ENCODE measurements at places on chromosomes 3 and 15. TPM values are rescaled to one million over a fixed set of nuclear protein-coding genes. Genes with fewer than 3 reads are reported as not detected.

- no peaks in the 10 kb centered on the region for H3K4me1 ChIP-seq
- no peak overlapping the region for H3K4me3 ChIP-seq
- DNase-seq = no peak
- H3K36me3 ChIP-seq = peaks cover 3% of the 10 kb centered on the region
- no peak overlapping the region for H3K27ac ChIP-seq
Measured at GRCh38 chr3:193599393-193599792, 6.4 kb downstream of the OPA1 start.

GRCh38 chr3:4508048-4508981 lies 15.2 kb downstream of the ITPR1 start:
- no peaks in the 10 kb centered on the region for H3K36me3 ChIP-seq
- no peak overlapping the region for H3K4me3 ChIP-seq
- no peak overlapping the region for H3K27ac ChIP-seq
- no peak for DNase-seq

DNA sequence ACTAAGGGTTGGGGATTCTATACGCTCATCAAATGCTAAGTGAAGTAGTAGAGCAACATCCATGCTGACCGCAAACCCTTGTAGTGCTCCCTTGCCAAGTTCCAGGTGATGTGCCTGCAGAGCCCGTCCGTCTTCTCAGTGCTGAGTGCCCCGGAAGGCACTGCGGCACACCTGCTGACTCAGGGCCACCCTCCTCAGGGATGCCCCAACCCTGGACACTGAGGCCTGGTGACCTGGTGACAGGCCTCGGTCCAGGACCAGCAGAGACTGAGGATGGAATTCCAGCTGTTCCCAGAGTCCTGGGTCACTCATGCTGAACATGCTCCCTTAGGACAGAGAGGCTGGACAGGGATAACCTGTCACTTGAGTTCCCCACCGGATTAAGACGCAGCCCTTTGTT lies 422.5 kb downstream of the OCA2 start:
- no peak overlapping the region for H3K27ac ChIP-seq
- no peaks in the 10 kb centered on the region for H3K27me3 ChIP-seq
- no peaks in the 10 kb centered on the region for H3K36me3 ChIP-seq
- H3K4me1 ChIP-seq = no peaks in the 10 kb centered on the region
- DNase-seq = no peak

DNA sequence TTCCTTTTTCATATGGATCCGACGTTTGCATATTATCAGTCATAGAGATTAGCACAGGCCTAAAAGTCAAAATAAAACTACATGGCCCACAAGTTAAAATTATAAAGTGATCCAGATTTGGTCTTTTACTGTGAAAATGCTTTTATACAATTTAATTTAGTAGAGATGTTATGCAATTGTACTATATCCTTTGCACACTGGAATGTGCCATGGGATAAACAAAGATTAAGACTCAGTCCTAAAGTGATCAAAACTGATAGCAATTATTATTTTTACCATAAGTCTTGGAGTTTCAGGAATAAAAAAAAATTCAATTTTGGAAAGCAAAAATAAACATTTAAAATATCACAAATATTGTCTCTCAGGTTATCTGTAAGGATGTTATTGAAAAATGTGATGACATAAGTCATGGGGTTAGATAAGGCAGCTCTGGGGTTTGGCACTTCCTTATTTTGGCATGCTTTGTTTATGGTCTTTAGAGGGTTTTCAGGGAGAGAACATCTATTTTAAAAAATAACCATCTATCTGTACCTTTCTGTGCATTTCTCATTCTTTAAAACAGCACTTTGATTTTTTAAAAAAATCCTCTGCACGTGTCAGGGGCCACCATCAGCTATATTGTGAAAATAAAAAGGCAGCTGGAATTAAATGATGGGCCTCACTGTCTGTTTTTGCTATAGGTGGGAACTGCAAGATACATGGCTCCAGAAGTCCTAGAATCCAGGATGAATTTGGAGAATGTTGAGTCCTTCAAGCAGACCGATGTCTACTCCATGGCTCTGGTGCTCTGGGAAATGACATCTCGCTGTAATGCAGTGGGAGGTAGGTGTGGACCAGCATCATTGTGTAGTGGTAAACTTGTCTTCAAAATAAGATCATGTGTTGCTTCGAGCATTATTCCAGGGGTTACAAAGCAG lies 67.3 kb downstream of the TGFBR2 start:
- H3K4me1 ChIP-seq = no peaks in the 10 kb centered on the region
- no peak overlapping the region for H3K4me3 ChIP-seq
- H3K36me3 ChIP-seq = peaks cover 29% of the 10 kb centered on the region
- H3K27ac ChIP-seq = no peak overlapping the region
- peak; percentile 34 for DNase-seq

The ERICH6 gene
- total RNA-seq = 0.49 TPM

DNA sequence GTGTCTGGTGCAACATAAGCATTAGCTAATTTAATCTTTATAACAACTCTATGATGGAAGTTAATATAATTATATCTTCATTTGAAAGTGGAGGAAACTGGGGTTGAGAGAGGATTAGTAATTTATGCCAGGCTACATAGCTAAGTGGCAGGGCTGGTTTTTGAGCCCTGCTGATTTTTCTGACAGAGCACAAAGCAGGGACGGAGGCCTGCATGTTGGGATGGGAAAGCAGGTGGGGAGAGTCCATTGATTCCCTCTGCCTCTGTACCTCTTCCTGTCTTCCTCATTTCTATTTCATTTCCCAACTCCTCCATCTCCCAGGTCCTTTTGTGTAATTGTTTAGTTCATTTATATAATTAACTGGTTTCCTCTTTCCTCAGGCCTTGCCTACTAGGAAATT lies 251.6 kb upstream of the ZPLD1 start:
- no peak for DNase-seq
- no peak overlapping the region for H3K4me3 ChIP-seq
- H3K36me3 ChIP-seq = no peaks in the 10 kb centered on the region
- H3K27me3 ChIP-seq = no peaks in the 10 kb centered on the region
- no peak overlapping the region for H3K27ac ChIP-seq

GRCh38 chr15:63495343-63495742 lies 9.1 kb upstream of the USP3 start:
- no peaks in the 10 kb centered on the region for H3K36me3 ChIP-seq
- DNase-seq = no peak
- H3K4me3 ChIP-seq = no peak overlapping the region
- no peaks in the 10 kb centered on the region for H3K27me3 ChIP-seq
- no peaks in the 10 kb centered on the region for H3K4me1 ChIP-seq

DNA sequence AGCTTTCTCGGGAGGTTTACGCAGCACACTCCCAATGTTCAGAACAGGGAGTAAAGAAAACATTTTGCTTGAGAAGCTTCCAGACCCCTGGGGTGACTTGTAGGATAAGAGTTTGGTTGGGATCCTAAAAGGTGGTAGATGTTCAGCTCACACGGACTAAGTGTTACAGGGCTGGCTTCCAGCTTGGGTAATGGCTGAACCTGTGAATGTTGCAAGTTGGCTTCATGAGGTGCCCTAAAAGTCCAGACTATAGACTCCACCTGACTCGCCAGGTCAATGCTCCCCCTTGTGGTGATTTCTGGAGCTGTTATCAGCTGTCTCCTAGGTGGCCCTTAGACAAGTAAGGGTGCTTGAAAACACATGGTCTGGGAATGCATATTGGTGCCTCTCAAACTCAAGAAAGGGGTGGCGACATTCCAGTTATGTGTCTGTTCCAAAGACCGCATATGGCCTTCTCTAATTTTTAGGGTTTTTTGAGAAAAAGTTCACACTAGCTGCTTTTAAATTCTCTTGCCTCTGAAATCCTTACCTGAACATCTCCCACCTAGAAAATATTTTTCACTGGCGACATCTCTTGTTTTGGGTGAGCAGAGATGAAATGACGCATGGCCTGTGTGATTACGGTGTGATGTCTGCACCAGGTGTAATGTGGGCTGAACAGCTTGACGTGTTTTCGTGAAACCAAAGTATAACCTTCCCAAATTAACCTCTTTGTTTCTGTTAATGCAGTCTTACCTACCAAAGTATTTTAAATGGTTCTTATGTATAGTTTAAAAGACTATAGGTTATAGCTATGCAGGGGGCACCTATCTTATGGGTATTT lies 175.7 kb upstream of the KBTBD8 start:
- H3K4me1 ChIP-seq = no peaks in the 10 kb centered on the region
- H3K27ac ChIP-seq = no peak overlapping the region
- peak; percentile 63 for DNase-seq
- H3K27me3 ChIP-seq = peaks cover 11% of the 10 kb centered on the region
- H3K4me3 ChIP-seq = no peak overlapping the region

GRCh38 chr3:27293939-27294338 lies 75.2 kb downstream of the NEK10 start:
- no peaks in the 10 kb centered on the region for H3K36me3 ChIP-seq
- no peaks in the 10 kb centered on the region for H3K27me3 ChIP-seq
- H3K4me3 ChIP-seq = no peak overlapping the region
- no peak overlapping the region for H3K27ac ChIP-seq
- DNase-seq = peak; percentile 64

DNA sequence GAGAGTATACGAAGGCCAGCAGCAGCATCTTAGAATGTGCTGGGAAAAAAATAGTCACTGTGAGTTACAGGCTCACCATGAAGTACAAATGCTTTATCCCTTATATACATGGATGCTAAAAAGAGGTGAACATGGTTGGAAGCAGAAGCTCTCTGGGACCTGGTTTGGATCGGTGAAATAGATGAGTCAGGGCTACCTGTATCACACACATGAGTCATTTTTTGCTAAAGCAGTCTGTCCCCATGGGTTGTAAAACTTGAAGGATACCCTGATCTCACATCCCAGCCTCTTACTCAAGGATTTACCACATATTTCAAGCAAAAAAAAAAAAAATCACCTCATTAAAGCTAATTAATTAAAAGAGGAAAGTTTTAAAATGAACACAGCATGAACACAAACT lies 6.9 kb upstream of the SERPINI2 start:
- no peaks in the 10 kb centered on the region for H3K4me1 ChIP-seq
- H3K36me3 ChIP-seq = no peaks in the 10 kb centered on the region
- H3K27ac ChIP-seq = no peak overlapping the region
- no peak for DNase-seq

GRCh38 chr3:85100316-85100715 lies 141.5 kb downstream of the CADM2 start:
- no peak for DNase-seq
- H3K27ac ChIP-seq = no peak overlapping the region
- no peaks in the 10 kb centered on the region for H3K27me3 ChIP-seq

The SLC28A2 gene
- 0.28 TPM for total RNA-seq

DNA sequence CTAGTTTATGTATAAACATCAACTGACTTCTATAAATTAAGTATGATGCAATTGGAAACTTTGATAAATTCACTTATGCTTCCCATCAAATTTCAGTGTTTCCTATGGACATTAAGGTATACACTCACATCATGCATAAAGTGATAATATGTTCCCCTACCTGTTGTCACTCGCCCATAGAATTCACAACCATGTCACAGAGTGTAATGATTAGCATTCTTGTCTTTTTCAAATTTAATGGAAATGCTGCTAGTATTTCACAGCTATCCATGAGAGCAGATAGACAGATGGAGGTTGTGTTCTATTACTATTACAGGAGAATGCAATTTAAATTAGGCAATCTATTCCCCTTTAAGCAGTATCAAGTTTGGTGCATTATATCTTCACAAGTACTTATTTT lies 984 bp downstream of the PLSCR4 start:
- H3K27ac ChIP-seq = no peak overlapping the region
- H3K4me3 ChIP-seq = no peak overlapping the region
- H3K27me3 ChIP-seq = no peaks in the 10 kb centered on the region
- DNase-seq = no peak
- peaks cover 19% of the 10 kb centered on the region for H3K4me1 ChIP-seq

GRCh38 chr3:70982284-70982683 lies 601.2 kb downstream of the FOXP1 start:
- peaks cover 4% of the 10 kb centered on the region for H3K4me1 ChIP-seq
- H3K27ac ChIP-seq = no peak overlapping the region
- no peaks in the 10 kb centered on the region for H3K27me3 ChIP-seq

The MUSTN1 gene
- total RNA-seq = 10.9 TPM

DNA sequence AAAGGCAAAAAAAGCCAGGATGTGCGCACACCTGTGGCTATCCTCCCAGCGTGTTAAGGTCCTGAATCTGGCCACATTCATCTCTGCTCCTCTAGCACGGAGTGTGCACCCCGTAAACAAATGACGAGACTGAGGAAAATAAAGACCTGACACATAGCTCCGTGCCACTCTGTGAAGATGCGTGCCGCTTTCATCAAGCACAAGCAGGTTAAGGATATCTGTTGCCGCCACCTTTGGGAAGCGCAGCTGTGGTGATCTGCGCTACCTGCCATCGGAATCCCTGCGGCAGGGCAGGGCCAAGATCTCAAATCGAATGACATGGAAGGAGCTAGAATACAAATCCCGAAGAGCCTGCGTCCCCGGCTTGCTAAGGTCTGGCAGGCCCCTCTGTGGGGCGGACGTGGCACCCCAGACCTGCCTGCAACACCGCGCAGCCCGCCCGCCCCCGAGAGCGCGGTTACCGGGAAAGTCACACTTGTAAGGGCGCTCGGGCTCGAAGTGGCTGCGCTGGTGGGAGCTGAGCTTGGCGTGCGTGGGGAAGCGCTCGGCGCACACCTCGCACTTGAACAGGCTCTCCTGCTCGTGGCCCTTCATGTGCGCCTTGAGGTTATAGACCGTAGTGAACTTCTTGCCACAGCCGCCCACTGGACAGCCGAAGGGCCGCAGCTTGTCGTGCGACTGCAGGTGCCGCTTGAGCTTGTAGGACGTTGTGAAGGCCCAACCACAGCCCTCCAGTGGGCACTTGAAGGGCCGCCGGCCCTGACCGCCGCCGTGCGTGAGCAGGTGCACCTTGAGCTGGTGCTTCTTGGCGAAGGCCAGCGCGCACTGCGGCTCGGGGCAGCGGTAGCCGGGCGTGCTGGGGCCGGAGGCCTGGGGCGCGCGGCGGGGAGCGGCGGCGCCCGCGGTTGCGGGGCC lies 936 bp downstream of the ZXDC start:
- peak overlapping the region; percentile 66 for H3K4me3 ChIP-seq
- peaks cover 4% of the 10 kb centered on the region for H3K36me3 ChIP-seq
- H3K27me3 ChIP-seq = no peaks in the 10 kb centered on the region
- H3K27ac ChIP-seq = peak overlapping the region; percentile 98
- peaks cover 18% of the 10 kb centered on the region for H3K4me1 ChIP-seq

The ALDH1A2 gene
- total RNA-seq = 28.4 TPM

DNA sequence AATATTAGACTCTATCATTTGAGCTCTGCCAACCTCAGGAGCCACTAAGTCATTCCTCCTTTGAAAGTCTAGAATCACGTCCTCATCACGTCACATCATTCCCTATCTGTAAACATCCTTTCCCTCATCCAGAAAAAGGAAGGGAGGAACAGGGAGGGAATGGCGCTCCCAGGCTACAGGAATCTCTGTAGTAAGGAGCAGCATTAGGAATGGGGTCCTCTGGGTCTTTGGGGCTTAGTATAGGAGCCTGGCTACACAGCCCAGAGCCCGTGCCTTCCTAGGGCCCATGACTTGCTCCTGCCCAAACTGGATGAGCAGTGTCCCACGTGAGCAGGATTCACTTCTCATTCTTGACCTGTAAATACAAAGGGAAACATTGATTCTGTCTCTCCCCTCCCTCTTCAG lies 1.6 kb downstream of the TAGLN3 start:
- no peaks in the 10 kb centered on the region for H3K27me3 ChIP-seq
- peak; percentile 50 for DNase-seq
- peaks cover 7% of the 10 kb centered on the region for H3K4me1 ChIP-seq
- H3K36me3 ChIP-seq = peaks cover under 1% of the 10 kb centered on the region
- H3K27ac ChIP-seq = no peak overlapping the region

The RPSA gene
- total RNA-seq = 1,053 TPM

Data from lung (tissue), 17 donors.